ENCODE measurements at places on chromosomes 1 and 21.

GRCh38 chr1:229378586-229379367, 35.9 kb upstream of the CCSAP start:
- DNase-seq: no peak

- DNase-seq: no peak
Observed at GRCh38 chr1:18240906-18241305, 133.3 kb downstream of the IGSF21 start.

GRCh38 chr21:45598666-45599065, 44.9 kb upstream of the PCBP3 start:
- DNase-seq: no peak

GRCh38 chr1:209585672-209586071, 2.2 kb downstream of the CAMK1G start:
- peak; percentile 37 for DNase-seq

DNA sequence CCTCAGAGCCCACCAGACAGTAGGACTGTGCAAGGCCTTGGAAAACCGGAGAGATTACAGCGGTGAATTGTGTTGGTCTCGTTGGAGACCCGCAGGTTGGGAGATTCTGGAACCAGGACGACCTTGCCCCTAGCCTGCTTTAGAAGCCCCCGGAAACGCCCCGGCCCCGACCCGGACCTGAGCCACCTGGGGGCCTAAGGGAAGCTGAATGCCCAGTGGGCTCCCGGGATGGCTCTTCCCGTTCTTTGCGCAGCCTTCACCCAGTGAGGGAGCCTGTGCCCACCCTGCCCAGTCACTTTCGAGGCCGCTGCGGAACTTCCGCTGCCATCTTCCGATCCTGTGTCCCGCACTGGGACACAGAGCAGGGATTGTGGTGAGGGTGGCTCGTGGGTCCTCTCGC, 254.4 kb downstream of the FAM72C start:
- DNase-seq: no peak

DNA sequence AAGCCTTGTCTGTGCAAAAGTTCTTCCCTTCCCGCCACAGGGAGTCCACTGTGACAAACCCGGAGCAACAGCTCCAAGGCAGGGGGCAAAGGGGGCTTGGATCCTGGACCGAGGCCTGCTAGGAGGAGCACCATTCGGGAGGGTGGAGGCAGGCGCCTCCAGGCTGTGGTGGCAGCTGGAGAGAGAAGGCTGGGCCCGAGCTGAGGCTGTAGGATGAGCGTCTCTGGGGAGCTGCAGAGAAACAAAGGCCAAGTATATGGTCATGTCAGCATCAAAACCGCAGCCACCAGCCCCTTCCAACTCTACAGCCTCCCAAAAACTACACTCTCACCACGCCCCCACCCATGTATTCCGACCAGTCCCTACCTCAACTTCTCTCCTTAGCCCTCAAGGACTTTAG, 579 bp downstream of the SH3BP5L start:
- no peak for DNase-seq

DNA sequence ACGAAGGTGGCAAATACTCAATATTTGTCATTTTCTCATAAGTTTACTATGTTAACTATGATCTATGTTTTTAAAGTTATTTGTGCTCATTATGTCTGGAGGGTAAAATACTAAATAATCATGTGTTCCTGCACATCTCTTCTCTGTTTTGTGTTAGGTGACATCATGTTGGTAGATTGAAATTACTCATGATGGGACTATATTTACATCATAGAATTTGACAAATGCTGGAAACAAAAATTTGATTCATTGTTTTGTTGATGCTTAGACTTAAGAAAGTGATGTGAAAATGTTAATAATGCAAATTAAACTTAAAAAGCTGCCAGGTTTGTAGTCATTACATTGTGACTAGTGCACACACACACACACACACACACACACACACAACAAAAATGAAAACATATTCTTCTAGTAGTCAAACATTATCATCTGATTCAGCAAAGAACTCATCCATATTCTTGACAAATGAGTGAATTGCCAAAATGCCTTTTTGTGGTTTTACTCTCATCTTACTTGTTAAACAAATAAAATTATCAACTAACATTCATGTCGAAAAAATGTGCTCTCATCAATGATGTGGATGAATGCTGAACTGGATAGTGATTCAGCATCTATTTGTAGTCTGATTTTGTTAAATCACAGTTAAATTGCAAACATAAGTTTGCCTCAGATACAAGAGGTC, 870.7 kb downstream of the BRINP3 start:
- no peak for DNase-seq

DNA sequence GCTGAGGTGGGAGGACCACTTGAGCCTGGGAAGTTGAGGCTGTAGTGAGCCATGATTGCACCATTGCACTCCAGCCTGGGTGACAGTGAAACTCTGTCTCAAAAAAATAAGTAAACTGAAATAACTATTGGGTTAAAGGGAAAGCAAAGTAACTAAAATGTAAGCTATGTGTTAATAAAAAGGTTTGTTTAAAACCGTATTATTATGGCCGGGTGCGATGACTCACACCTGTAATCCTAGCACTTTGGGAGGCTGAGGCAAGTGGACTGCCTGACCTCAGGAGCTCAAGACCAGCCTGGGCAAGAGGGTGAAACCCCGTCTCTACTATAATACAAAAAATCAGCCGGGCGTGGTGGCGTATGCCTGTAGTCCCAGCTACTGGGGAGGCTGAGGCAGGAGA, 27.0 kb downstream of the NVL start:
- no peak for DNase-seq

DNA sequence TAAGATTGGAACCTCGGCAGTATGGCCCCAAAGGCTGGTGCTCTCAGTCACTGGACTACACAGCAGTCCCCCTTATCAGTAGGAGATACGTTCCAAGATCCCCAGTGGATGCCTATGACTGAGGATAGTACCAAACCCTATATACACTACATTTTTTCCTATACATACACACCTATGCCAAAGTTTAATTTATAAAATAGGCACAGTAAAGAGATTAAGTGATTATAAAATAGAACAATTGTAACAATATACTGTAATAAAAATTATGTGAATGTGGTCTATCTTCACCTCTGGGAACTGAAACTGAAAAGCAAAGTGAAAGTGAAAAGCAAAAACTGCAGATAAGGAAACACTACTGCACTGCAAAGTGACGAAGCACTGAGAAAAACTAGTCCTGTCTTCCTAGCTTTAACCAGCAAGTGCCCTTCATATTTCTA, 96.8 kb downstream of the INTS7 start:
- DNase-seq: no peak

- no peak for DNase-seq
Observed at GRCh38 chr1:159839116-159839849, 12.6 kb downstream of the SLAMF8 start.

DNA sequence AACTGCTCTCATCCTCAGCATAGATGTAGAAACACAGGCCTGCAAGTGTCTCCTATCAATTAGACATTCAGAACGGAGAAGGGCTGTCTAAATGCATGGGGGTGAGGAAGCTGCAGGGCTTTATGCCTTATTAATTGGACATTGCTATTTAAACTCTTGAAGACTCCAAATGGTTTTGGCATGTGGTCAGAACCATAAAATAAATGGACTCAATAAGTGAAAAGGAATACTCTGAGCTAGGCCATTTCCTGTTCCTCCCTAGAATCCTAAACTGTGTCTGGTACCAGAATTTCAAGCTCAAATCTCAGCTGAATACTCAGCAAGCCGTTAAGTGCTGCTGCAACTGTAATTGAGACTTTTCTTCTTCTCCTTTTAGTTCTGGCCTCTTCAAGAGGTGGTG, 80.4 kb upstream of the C1orf87 start:
- DNase-seq: no peak

- peak; percentile 72 for DNase-seq
Observed at GRCh38 chr1:89762779-89763648, 57.8 kb upstream of the LRRC8D start.

- DNase-seq: no peak
Observed at GRCh38 chr21:33286600-33287456, 20.7 kb downstream of the IL10RB start.

- DNase-seq: no peak
Observed at GRCh38 chr1:184802354-184803179, 47.9 kb upstream of the EDEM3 start.

- no peak for DNase-seq
Observed at GRCh38 chr1:1025730-1026129, 5.8 kb downstream of the AGRN start.

DNA sequence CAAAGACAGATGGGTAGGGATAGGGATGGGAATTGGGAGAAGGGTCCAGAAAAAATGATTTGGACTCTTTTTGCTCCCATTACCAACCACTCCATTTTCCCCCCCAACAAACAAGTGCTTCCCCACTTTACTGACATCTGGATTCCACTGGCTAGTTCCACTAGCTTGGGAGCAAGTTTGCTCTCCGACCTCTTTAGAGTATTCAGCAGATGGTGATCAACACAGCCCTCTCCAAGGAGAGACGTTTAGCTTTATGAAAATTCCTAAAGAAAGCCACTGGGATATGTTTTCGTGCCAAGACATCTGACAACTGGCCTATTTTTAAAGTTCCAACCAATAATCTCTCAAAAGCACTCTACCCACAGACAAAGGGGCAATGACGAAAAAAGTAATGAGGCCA, 50.3 kb downstream of the ITPKB start:
- no peak for DNase-seq

- DNase-seq: no peak
Observed at GRCh38 chr1:173917635-173918493, 737 bp upstream of the SERPINC1 start.

DNA sequence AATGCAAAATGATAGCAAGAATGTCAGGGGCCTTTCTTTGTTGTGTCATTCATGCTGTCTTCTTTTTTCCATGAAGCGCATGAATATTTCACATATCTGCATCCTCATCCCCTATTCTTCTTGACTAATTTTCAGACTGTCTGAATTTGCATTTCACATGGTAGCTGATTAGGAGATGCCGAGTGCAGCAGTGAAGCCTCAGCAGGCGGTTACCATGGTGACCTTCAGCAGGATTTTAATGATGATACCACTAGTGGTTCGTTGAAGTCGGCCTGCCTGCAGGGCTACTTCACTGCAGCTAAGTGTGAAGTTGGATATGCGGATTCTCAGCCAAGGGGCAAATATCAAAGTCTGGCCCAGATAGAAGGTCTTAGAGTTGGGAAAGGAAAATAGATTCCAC, 141.8 kb downstream of the NEK7 start:
- no peak for DNase-seq

GRCh38 chr21:36169470-36170128, 13.0 kb downstream of the DOP1B start:
- DNase-seq: no peak
